Cortex of kidney (tissue), 1 donor: ENCODE measurements at places on chromosomes 11 and 22.

DNA sequence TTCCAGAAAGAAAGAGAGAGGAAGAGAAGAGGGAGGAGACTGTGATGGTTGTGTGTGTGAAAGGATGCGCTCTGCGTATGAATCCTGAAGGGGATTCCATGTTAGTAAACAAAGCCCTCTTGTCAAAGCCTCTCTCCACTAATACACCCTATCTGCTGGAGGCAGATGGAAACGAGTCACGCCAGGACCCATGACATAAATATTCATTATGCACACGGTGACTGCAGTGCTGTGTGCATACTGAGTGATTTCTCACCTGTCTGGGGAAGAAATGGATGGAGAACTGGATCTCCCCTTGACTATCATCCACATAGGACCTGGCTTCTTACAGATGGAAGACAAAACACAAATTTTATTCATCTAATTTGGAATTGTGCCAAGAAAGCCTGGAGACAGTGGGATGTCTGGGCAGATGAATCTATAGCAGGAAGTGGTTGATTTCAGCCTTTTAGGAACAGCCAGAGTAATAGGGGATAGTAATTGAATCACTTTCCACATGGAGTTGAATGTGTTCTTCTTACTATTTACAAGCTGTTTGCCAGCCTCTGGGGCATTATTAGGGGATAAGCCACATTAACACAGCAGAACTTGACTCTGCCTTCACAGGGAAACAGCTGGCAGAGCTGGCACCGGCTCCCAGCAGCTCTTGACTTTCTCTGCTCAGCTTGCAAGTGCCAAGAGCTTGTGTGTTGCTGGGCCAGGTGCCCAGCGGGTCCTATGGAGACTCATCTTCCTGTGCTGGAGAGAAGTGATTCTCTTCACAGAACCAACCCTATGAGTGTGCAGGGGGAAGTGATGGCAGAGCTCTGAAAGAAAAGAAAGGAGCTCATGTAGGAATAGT, 9.0 kb downstream of the MTNR1B start:
- DNase-seq: no peak

GRCh38 chr11:20011307-20011951, 148.8 kb downstream of the DBX1 start:
- DNase-seq: no peak

DNA sequence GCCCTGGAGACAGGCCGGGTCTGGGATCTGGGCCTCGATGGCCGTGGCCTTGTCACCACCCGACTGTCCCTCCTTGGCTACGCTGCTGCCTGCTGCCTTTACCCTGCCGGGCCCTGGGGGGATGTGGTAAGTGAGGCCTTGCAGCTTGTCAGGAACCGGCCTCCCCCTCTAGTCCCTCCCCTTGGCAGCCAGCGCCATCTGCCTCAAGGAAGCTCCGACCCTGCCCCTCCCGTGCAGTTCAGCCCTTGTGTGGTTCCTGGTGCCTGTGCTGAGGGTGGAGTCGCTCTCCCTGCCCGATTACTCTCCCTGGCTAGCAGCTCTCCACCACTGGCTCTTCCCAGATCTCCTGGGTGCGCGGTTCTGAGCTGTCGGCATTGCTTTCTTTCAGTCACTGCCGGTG, 33.7 kb downstream of the CTTN start:
- DNase-seq: no peak

GRCh38 chr11:31788085-31788484, 23.0 kb downstream of the PAX6 start:
- DNase-seq: no peak

GRCh38 chr11:47797633-47798032, 30.5 kb upstream of the FNBP4 start:
- no peak for DNase-seq

- DNase-seq: no peak
These were observed 17.8 kb downstream of the ADA2 start for GRCh38 chr22:17201285-17201945.

DNA sequence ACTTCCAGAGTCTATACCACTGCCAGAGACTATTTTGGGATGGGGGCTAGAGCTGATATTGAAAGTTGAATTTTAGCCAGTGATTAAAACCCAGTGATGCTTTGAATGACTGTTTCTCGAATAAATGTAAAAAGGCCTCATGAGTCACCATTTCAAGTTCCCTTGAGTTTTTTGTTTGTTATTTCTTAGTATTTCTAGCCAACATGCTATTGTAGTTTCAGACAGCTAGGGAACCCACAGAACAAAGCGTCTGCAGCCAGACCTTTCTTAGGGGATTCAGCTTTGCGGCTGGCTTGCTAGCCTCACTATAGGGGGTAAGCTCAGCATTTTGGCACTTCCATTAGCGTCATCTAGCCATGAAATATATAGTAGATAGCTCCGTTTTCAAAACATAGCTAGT, 66.5 kb downstream of the DBX1 start:
- DNase-seq: no peak

DNA sequence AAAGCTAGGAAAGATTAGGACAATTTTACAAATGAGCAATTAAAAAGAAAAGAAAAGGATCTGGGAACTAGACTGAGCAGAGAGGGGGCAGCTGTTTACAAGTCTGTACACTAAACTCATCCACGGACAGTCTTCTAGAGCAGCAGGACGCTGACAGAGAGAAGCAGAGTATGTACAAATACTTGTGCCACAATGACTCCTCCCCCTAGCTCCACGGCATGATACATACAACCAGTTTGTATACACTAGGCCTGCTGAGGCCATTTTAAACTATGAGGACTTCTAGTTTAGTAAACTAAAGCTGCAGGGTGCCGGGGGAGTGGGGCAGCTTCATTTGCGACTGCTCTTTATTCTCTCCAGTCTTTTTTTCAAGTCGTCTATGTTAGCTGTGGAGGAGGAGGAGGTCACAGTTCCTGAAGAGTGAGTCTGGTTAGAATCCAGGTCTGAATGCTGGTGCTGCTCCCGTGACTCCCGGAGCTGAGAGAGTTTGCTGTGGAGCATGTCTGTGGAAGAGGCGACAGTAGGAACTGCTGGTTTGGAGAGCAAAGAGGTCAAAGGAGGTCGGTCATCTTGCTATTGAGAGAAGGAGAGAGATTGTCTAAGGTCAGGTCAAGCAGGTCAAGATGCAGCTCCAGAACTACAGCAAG, 24.8 kb downstream of the F2 start:
- no peak for DNase-seq

DNA sequence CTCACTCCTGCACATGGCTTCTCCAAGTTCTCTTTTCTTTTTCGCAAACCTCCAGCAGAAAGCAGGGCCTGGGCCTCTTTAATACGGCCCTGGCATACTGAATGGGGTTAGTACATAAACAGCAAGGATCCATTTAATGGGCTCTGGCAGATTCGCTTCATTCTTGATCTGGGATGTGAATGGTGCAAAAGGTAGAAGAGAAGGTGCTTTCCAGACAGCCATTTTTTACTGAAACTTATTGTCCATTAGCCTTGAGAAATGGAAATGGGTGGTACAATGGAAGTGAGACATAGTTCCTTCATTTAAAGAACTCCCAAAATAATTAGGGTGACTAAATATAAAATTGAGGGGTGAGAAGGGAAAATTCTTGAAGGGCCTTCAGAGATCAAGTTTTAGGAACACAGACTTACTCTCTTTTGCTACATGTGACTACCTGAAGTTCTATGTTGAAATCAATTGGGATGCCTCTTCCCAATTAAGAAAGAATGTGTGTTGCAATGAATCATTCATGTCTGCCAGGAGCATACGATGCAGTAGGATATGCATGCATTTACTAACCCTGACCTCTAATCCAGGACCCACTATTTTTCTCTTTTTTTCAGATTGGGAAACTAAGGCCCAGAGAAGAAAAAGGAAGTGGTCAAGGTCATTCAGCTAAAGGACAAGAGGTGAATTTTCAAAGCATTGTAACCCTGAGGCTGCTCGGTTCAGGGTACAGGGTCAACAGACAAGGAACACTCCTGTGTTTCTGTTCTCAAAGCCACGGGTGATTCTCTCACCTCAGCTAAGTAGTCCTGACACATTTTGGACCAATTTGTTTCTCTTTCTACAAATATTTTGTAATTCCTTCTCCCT, 144.1 kb downstream of the BBOX1 start:
- no peak for DNase-seq

- no peak for DNase-seq
These were observed 38.3 kb downstream of the C22orf31 start for GRCh38 chr22:29023172-29023796.

GRCh38 chr22:31944700-31945442, 536 bp downstream of the YWHAH start:
- DNase-seq: no peak

GRCh38 chr11:59358020-59358419, 675 bp upstream of the OR5AN1 start:
- no peak for DNase-seq

DNA sequence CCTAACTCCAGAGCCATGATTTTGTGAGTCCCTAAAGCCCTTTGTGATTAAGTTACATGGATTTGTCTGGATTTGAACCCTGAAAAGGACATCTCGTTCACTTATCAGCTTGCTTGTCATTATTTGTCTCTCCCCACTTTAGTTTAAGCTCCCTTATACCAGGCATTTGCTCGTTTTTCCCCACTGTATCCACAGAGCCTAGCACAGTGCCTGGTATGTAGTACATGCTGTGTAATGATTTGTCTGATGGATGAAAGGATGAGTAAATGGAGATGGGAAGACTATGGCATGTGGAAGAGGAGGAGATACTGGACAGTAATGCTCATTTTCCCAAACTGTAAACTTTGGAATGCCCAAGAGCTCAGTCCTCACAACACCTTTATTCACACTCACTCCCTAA, 9.2 kb upstream of the MCHR1 start:
- DNase-seq: no peak

DNA sequence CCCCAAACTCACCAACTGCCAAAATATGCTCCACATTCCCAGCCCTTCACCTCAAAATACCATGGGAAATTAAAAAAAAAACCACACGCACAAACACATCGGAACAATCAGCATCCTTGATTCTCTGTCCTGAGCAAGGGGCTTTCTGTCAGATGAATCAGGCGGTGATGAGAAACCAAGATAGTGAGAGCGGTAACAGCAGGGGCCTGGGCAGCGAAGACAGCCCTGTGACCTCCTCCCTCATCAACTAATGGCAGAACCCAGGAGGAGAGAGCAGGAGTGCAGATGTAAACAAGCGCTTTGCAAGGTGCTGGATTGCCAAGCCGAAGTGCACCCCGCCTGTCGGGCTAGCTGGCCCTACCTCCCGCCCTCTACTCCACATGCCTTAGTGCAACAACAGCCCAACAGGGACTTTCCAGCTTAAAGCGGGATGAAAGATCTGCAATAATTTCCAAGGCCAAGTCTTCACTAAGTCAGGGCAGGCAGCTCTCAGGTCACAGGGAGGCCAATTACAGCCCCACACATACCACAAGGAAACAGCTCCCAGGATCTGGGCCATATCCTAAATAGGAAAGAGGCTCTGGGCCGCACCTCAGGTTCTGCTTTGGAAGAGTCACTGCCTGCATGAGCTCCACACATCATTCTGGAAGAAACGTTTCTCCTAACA, 72.2 kb upstream of the BID start:
- no peak for DNase-seq

- no peak for DNase-seq
These were observed 16.2 kb downstream of the OR5D16 start for GRCh38 chr11:55854704-55855103.

GRCh38 chr11:77753230-77753629, 67.3 kb downstream of the RSF1 start:
- no peak for DNase-seq

- DNase-seq: no peak
These were observed 9.6 kb downstream of the ADM start for GRCh38 chr11:10314199-10315072.

DNA sequence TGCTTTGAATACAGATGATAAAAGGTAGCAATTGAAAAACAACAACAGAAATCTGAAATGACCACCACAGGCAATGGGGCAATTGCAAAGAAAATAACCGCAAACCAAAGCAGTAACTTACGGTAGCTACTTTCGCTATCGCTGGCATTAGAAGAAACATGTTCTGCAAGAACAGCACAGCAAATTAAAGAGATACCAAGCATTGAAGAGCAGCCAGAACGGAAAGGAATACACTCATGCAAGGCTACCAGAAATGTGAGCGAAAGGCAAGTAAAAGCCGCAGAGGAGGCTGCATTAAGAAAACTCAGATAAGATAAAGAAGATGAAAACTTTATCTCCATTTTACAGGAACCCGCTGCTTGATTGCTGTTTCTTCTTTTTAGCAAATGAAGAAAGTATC, 194.1 kb upstream of the CCDC90B start:
- DNase-seq: no peak

GRCh38 chr11:86418917-86419316, 44.2 kb downstream of the CCDC81 start:
- DNase-seq: no peak

DNA sequence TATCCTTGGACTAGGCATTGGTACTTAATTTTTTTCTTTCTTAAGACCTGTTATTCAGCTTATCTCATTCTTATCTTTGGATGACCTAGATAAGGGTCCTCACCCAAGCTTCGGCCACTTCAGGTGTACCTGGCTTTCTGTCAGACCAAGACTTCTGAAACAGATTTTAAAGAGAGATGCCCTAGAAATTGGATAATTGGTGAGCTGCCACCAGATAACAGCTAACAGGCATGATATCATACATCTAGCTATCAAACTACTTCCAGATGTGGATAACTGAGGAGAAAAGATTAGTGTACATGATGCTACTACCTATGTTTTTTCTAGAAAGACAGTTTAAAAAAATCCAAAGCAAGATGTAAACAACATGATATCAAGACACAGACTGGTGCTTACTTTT, 52.9 kb downstream of the FZD4 start:
- no peak for DNase-seq

GRCh38 chr11:77377734-77378133, 76.2 kb upstream of the GDPD4 start:
- no peak for DNase-seq

- no peak for DNase-seq
These were observed 4.7 kb upstream of the RANBP1 start for GRCh38 chr22:20111045-20111688.

DNA sequence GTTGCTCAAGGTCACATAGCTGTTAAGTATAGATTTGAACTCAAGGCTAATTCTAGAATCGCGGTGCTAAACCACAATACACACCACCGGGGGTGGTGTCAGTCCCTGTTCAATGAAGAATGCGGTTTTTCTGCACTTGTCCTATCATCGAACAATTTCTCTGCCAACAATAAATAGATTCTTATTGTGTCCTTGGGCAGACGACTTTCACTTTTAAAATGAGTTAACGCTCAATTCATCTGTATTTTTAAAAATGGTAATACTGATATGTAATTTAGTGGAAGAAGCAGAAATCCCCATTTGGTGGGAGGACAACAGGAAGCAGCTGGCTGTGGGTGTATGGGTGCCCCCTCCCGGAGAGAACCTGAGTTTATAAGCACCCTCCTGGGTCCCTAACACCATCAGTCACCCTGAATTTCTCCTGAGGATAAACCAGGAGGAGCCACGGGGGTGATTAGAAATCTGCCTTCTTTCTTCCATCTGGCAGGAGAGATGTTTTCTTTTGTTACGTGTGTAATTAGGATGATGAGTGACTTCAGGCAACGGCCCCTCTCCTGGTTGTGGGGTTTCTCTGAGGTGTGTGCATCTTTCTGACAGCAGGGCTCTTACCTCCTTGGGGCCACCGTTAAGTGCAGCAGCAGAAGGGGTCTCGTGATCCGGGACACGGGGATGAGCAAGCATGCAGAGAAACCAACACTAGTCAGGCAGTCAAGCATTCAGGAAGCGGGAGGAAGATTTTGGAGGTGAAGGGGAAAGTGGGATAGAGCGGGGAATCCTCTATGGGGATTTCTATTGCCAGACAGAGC, 87.7 kb downstream of the GRAMD1B start:
- DNase-seq: no peak
